ENCODE measurements at places on chromosomes 6 and 20.
A peak's percentile ranks its signal among the peaks of the same experiment; 100 is the strongest.

- no peak for DNase-seq
Measured at GRCh38 chr20:4937407-4938319, 63.6 kb downstream of the SLC23A2 start.

- no peak for DNase-seq
Measured at GRCh38 chr6:108564178-108564577, 3.5 kb downstream of the FOXO3 start.

DNA sequence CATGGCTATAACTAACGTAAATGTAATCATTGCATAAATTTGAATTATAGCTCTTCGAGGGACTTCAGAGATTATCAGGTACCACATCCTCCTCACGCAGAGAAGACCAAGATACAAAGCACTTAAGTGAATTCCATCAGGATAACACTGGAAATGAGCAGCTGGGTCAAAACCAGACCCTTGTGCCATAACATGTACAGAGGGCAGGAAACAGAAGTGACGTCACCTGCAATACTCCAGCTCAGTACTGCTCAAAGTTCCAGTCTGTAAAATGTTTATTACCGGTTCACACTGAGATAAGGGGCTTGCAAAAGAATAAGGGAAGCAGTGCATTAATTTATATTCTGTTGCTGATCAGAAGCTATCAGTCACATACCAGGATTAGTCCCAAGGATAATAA is 45.8 kb downstream of the RGS17 start:
- no peak for DNase-seq

DNA sequence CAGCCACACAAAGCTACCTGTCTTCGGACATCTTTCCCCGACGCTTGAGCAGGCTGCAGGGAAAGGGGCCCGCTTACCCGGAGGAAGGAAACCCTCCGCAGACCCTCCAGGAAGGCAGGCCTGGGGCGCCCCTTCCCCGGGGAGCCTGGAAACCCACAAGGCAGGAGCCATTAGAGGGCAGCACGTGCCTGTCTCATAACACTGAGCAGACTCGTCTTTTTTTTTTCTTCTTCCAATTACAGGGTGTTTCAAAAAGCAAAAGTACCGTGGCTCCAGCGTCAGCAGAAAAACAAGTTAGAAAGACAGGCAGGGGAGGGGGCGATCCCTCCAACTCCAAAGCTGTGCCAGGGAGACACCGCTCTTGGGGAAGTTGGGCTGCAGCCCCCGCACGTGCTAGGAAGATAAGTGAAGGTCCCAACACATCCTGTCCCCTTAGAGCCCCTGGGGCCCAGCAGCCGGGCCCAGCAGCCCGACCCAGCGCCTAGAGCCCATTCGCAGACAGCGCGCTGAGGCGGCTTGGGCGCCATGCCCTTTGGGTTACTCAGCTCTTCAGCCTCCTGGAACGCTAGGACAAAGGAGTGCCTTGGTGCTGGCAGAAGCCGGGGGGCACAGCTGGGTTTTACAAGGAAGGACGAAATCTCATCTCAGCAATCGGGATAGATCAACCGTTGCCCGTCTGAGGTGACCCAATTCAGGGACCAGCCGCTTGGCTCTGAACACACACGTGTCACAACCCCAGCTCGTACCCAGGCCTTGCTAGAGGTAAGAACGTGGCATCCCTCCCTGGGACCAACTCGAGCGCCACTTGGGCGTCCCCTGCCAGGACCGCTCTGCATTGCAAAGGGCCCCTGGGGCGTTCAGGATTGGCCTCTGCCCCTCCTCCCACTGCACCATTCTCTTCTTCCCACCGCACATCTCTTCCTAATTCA is 136.3 kb downstream of the LY86 start:
- DNase-seq, result peak; percentile 76

- no peak for DNase-seq
Measured at GRCh38 chr6:151740820-151741219, 66.7 kb upstream of the ESR1 start.

- DNase-seq, result no peak
Measured at GRCh38 chr20:51831866-51832265, 29.5 kb upstream of the SALL4 start.

- no peak for DNase-seq
Measured at GRCh38 chr6:4287811-4288244, 152.5 kb upstream of the ECI2 start.

DNA sequence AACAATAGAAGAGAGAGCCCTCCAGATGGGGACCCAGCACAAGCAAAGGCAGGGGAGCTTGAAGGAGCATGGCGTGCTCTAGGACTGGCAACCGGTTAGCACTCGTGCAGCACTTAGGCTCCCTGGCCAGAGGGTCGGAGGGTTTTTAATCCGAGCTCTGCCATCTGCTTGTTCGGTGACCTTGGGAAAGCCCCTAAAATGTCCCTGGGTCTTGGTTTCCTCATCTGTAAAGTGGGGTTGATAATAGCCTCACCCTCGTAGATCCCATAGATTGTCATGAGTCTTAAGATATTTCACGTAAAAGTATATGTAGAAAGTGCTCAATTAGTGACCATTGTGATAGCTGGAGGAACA is 16.6 kb upstream of the HCK start:
- DNase-seq, result no peak

DNA sequence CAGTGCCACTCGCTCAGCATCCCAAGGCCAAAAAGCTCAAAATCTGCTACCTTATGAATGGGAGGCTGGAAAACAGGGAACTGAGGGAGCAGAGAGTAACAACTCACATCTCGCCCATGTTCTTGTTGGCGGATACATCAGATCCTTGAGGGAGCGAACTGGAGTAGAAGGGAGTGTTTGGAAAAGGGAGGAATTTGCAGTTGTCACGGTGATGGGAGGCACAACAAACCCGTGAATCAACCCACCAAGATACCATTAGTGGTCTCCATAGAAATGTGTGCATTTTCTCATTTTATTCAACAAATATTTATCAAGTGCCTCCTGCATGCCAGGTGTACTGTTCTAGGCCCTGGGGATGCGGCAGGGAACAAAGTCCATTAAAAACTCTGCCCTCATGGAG is 212.1 kb downstream of the EYA2 start:
- DNase-seq, result no peak

- DNase-seq, result no peak
Measured at GRCh38 chr6:128558924-128559323, 38.5 kb upstream of the PTPRK start.

- DNase-seq, result no peak
Measured at GRCh38 chr20:58611236-58612030, 39.6 kb upstream of the STX16 start.

DNA sequence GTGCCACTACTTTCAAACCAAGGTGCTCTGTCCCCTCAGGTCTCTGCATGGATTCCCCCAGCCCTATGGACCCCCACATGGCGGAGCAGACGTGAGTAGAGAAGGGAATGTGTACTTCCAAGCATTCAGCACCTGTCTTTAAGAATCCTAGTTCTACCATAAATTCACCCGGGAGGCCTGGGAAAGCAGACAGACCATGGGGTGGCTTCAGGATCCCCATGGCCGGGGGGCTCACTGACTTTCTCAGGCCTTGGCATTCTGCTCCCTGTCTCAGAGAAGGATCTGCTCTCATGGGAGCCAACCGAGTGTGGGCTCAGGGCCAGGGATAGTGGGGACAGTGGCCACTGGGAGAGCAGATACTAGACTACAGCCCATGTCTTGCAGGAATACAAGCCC is 2.3 kb downstream of the CDC25B start:
- no peak for DNase-seq

GRCh38 chr20:62309947-62310756 is 7.4 kb downstream of the ADRM1 start:
- DNase-seq, result no peak

DNA sequence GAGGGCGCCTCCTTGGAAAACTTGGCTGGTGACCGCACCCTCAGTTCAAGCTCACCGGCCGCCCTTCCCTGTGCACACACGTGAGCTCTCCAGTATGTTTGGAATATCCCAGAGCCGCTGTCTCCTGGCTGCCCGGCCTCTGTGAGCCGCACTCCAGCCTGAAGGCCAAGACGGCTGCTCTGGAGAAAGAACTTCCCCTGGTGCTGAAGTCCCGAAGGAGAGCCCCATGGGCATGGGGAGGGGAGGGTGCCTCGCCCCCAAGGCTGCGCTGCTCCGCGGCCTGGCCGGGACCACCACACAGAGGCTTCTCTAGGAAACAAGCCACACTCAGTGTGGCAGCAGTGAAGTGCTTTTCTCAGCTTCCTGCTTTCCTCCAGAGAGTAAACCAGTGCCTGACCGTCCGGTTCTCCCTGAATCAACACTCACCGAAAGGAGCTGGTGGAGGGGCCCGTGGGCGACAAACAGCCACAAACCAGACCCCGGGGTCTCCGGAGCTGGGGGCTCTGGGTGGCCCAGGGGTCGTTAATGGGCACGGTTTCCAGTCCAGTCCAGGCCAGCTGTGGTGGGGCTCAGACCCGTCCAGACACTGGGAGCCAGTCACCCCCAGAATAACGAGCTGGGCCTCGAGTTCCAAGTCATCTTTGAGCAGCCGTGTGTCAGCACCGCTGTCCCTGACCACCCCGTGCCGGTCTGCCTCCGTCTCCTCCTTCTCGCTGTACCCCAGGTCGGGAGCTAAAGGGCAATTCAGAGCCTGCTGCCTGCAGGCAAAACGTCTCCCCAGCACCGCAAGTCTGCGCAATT is 87.4 kb upstream of the BHLHE23 start:
- peak; percentile 8 for DNase-seq

- DNase-seq, result no peak
Measured at GRCh38 chr20:753136-753535, 15.2 kb downstream of the SLC52A3 start.

DNA sequence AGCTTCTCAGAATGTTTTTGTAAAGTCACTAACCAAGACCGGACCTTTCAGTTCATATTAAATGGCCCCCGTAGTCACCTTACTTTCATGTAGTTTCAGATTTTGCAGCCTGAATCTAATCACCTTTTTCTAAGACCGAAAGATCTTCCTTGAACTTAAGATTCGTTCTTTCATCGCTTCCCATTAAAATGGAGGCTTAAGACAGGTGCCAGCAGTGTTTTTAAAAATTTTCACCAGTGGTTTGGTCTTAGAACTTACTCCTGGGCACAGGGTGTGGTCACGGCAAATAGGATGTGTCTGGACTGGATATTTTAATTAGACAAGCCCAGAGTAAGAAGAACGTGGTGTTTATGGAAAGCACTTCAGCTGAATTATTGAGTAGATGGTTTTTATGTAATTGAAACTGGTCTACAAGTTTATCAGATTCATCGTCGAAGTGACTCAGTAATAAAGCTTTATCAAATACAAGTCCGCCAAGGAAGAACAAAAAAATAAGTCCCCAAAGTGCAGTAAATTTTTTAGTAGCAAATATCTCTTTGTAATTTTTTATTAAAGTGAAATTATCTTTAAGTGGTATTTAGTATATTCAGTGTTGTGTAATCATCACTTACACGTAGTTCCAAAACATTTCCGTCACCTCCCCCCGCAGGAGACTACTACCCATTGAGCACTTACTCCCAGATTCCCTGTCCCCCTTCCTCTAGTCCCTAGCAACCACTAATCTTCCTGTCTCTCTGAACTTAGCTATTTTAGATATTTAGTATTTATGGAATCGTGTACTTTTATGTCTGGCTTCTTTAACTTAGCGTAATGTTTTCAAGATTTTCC is 868 bp downstream of the SRSF3 start:
- no peak for DNase-seq

DNA sequence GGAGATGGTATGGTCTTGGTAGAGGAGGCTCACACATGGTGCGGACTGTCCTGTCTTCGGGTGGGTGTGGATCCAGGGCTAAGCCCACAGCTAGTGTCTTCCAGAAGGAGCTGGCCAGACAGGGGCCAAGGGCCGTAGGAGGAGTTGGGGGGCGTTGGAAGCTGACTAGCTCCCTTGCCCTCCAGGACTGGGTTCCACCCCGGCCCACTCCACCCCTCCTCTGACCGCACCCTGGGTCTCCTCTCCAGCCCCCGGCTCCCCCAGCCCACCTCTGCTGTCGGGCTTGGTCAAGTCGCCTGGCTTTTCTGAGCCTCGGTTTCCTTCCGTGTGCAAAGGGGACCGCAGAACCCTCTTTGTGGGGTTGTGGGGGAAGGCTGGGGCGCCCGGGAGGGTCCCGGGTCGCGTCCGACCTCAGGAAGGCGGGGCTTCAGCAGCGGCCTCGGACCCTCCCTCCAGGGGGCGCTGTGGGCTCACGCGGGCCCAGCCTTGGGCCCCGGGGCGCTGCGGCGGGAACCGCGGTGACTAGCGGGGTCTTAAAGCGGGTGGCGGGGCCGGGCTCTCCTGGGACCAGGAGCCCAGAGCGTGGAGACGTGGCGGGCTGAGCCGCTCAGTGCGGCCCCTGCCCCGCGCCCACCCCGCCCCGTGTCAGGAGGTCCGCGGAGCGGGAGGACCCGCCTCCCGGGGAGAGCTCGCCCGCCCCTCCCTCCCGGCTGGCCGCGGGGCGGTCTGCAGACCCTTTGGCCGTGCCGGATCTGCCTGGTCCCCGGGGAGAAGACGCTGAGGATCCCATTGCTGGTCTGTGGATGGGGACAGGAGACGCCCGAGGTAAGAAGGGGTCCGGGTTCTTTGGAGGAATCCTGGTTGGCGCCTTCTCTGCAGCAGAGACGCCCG is 5.4 kb downstream of the NPBWR2 start:
- peak; percentile 95 for DNase-seq

DNA sequence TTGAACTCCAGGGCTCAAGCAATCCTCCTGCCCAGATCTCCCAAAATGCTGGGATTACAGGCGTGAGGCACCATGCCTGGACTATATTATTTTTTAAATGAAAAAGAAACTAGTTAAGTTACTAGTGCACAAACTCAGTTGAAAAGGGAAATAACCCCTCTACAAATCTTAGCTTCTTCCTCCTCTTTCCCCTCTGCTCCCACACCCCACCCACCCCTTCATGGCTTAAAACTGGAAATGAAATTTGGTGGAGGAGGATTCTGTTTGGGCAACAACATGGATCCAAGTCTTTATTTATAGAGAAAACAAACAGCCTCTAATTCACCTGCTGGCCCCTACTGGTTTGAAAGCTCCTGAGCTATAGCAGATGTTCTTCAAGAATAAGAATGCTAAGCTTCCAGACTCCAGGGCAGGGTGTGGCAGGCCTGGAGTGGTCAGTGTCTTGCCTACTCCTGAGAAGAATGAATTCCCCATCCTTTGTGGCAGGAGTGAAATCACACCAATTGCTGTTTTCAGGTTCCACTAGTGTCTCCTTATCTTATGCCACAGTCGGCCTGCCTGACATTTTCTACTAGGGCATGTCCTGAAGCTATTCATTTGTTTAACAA is 73.5 kb downstream of the ZFP64 start:
- DNase-seq, result no peak

GRCh38 chr6:41072836-41073202 is at the start of gene NFYA:
TSS of gene NFYA (plus strand) at chr6:41072974. CDS start at chr6:41079090, 6,116 bp downstream.
- peak; percentile 93 for DNase-seq

GRCh38 chr6:139230391-139230840 is 61.4 kb downstream of the TXLNB start:
- DNase-seq, result no peak

GRCh38 chr6:134472046-134472445 is 154.1 kb upstream of the SGK1 start:
- DNase-seq, result no peak

- peak; percentile 49 for DNase-seq
Measured at GRCh38 chr6:31794866-31795615, 511 bp downstream of the VARS1 start.

All from iPS-NIHi11 (cell line).